IMR-90 (cell line): ENCODE measurements at places on chromosomes 5 and 9.

GRCh38 chr9:70525519-70525918 lies 111.1 kb upstream of the KLF9 start:
- H3K4me3 ChIP-seq, result no peak overlapping the region
- no peaks in the 10 kb centered on the region for H3K27me3 ChIP-seq
- DNase-seq, result peak; percentile 27
- peaks cover 3% of the 10 kb centered on the region; the same call in 1 of the 2 replicates for H3K4me1 ChIP-seq
- no peak overlapping the region for H3K27ac ChIP-seq
- no peaks in the 10 kb centered on the region for H3K36me3 ChIP-seq

DNA sequence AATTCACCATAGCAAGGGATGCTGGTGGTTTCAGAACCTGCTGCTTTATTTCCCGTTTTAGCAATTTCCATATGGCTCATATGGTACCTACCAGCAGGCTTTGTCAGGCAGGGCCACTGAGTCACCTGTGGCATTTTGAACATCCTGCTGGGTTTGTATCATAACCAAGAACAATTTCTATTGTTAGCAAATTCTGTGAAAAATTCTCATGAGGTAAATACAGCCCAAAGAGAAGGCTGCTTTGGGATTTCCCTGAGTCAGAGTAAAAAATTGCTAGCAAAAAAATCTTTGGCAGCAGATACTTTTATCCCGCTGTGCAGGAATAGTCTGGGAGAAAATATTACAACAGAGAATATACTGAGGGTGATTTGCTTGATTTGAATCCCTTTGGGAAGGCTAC lies 52.7 kb downstream of the PRR16 start:
- peaks cover 5% of the 10 kb centered on the region for H3K4me1 ChIP-seq
- peak; percentile 63 for DNase-seq
- no peaks in the 10 kb centered on the region for H3K36me3 ChIP-seq
- H3K27ac ChIP-seq, result peak overlapping the region; percentile 1; the same call in 1 of the 2 replicates
- H3K4me3 ChIP-seq, result no peak overlapping the region

DNA sequence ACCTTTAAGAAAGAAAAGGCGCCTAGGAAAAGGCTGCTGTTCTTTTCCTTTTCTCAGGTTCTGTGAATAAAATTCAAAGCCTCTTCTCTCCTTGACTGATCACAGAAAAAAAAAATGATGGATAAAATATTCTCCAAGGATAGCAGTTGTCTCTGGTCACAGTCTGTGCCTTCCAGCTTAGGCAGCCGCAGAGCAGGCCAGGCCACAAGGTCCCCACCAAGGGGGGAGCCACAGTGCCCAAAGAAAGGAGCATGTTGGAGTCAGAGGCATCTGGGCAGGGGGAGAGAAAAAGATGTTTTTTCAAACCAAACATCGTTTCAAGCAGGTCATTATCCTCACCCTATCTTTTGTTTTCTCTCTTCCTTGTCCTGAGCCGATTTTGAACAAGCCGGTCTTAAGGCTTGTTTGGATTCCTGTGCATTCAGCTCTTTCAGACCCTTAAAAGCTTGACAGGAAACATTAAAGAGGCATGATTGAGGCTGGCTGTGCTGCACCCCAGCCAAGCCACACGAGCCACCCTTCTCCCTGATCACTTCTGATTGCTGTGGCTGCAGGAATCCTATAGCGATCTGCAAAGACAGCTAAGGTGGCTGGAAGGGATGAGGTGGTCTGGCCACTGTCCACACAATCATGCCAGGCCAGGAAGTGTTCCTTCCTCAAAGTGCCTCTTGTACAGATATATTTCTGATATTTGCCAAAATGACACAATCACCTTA lies 284.6 kb upstream of the TLE4 start:
- no peak for DNase-seq
- no peak overlapping the region for H3K4me3 ChIP-seq
- H3K4me1 ChIP-seq, result no peaks in the 10 kb centered on the region

- DNase-seq, result peak; percentile 43
- H3K27ac ChIP-seq, result no peak overlapping the region
- H3K36me3 ChIP-seq, result no peaks in the 10 kb centered on the region
- no peaks in the 10 kb centered on the region for H3K4me1 ChIP-seq
- H3K4me3 ChIP-seq, result no peak overlapping the region
- H3K27me3 ChIP-seq, result peaks cover 6% of the 10 kb centered on the region
Measured at GRCh38 chr5:142053426-142054151, 40.8 kb upstream of the GNPDA1 start.

- H3K36me3 ChIP-seq, result no peaks in the 10 kb centered on the region
- no peak overlapping the region for H3K27ac ChIP-seq
- H3K4me1 ChIP-seq, result no peaks in the 10 kb centered on the region
- no peak overlapping the region for H3K4me3 ChIP-seq
- no peak for DNase-seq
Measured at GRCh38 chr9:112503170-112503569, 16.5 kb downstream of the KIAA1958 start.

- H3K27ac ChIP-seq, result no peak overlapping the region
- no peaks in the 10 kb centered on the region; the same call in 1 of the 2 replicates for H3K27me3 ChIP-seq
- H3K4me3 ChIP-seq, result no peak overlapping the region
Measured at GRCh38 chr5:53123702-53124101, 14.1 kb upstream of the MOCS2 start.

DNA sequence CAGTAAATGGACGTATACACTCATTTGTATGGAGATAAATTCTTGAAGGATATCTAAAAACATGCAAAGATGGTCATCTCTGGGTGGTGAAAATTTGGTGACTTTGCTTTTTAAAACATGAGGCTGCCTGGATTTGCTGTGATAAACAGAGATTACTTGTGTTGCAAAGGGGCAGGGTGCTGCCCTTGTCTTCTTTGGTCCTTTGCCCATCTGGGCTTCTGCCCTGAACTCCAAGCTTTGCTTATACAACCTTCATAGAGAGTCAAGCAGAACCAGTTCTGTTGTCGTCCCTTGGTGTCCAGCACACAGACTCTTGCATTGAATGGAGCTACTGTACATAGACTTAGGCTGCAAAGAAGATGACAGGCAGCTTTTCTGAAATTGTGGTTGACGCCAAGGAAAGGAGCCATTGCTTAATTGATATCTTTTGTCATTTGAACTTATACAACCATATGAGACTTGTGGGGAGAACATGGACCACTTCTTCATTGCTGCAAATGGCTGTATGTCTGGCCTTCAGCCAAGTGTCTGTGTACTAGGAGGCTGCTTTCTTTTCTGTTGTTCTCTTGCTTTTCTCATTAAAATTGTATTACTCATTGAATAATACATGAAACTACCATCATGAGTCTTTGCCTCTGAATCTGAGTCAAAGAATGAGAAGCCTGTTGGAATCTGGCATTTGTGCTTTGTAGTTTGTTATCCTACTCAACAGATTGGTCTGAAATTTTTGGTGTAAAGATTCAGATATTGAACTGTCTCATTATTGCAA lies 152.5 kb downstream of the DMRT2 start:
- H3K27me3 ChIP-seq, result no peaks in the 10 kb centered on the region
- H3K4me3 ChIP-seq, result no peak overlapping the region
- no peak overlapping the region for H3K27ac ChIP-seq
- no peaks in the 10 kb centered on the region for H3K36me3 ChIP-seq
- no peaks in the 10 kb centered on the region for H3K4me1 ChIP-seq
- no peak for DNase-seq

- no peak overlapping the region for H3K4me3 ChIP-seq
- H3K36me3 ChIP-seq, result no peaks in the 10 kb centered on the region
Measured at GRCh38 chr5:124790895-124791732, 44.7 kb upstream of the ZNF608 start.

DNA sequence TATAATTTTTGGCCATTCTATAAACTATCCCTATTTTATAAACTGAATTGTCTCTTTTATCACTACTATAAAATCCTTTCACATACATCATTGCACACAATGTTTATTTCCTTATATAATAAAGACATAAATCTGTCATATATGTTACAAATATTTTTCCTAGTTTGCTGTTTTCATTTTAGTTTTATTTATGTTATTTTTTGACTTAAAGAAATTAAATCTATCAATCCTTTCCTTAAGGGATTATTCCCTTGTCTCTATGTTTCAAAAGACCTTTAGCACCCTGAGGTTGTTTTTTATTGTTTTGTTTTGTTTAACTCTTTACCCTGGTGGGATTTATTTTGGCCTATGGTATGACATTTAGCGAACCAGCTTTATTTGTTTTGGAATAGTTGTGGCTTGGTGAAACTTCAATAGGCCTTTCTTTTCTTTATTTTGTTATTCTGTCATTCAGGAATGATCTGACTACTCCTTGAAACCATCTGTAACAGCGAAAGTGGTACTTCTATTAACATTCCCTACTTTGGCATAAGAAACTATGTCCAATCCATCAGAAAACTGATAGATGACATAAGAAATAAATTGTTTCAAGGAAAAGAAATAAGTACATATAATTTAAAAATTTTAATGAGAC lies 125.9 kb downstream of the CEP120 start:
- DNase-seq, result no peak
- H3K4me3 ChIP-seq, result no peak overlapping the region
- H3K4me1 ChIP-seq, result no peaks in the 10 kb centered on the region
- no peaks in the 10 kb centered on the region; the same call in 1 of the 2 replicates for H3K27me3 ChIP-seq
- no peaks in the 10 kb centered on the region for H3K36me3 ChIP-seq

DNA sequence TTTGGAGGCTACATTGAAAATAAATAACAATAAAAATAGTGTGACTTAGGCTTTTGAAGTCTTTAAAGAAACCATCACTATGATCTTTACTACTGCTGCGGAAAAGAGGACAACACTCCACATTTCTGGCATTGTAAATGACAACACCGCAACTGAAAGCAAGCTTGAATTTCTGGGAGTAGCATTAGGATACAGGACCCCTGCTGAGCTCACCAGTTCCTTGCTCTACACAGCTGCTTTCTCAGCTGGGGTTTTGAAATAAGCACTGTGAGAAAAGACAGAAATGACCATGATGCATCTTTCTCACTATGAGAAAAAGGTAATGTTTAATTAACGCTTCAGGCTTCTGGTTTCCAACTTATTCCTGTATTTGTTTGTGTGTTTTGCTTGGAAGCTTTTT lies 168.0 kb downstream of the TAF11L14 start:
- no peak overlapping the region for H3K27ac ChIP-seq
- DNase-seq, result no peak
- H3K4me1 ChIP-seq, result no peaks in the 10 kb centered on the region
- no peak overlapping the region for H3K4me3 ChIP-seq
- H3K36me3 ChIP-seq, result no peaks in the 10 kb centered on the region

DNA sequence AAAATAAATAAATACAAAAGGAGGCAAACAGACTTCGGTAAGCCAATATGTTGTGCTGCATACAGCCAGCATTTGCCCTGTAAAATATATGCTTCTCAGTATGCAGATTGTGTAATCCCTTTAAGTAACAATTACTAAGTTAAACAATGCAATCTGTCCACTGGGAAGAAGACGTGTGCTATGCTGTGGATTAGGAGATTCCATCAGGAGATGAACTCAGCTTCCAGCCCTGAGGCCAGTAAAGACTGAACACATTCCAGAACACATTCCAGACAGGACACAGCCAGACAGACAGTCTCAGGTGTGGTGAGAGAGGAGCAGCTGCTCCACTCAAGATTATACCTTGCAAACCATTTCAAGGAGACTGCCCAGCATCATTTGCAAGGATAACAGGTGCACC lies 97.8 kb downstream of the MPDZ start:
- H3K36me3 ChIP-seq, result no peaks in the 10 kb centered on the region
- H3K4me3 ChIP-seq, result no peak overlapping the region
- no peak overlapping the region for H3K27ac ChIP-seq
- H3K27me3 ChIP-seq, result no peaks in the 10 kb centered on the region
- peak; percentile 38 for DNase-seq

DNA sequence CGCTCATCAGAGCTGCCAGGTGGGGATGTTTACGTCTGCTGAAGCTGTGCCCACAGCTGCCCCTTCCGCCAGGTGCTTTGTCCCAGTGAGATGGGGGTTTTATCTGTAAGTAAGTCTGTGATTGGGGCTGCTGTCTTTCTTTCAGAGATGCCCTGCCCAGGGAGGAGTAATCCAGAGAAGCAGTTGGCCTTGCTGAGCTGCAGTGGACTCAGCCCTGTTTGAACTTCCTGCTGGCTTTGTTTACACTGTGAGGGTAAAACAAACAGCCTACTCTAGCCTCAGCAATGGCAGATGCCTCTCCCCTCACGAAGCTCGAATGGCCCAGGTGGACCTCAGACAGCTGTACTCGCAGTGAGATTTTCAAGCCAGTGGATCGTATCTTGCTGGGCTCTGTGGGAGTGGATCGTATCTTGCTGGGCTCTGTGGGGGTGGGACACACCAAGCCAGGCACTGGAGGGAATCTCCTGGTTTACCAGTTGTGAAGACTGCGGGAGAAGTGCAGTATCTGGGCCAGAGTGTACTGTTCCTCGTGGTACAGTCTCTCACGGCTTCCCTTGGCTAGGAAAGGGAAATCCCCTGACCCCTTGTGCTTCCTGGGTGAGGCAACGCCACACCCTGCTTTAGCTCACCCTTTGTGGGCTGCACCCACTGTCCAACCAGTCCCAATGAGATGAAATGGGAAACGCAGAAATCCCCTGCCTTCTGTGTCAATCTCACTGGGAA lies 530.1 kb upstream of the DMAC1 start:
- no peaks in the 10 kb centered on the region for H3K36me3 ChIP-seq
- H3K27me3 ChIP-seq, result no peaks in the 10 kb centered on the region
- no peak for DNase-seq
- no peak overlapping the region for H3K4me3 ChIP-seq

DNA sequence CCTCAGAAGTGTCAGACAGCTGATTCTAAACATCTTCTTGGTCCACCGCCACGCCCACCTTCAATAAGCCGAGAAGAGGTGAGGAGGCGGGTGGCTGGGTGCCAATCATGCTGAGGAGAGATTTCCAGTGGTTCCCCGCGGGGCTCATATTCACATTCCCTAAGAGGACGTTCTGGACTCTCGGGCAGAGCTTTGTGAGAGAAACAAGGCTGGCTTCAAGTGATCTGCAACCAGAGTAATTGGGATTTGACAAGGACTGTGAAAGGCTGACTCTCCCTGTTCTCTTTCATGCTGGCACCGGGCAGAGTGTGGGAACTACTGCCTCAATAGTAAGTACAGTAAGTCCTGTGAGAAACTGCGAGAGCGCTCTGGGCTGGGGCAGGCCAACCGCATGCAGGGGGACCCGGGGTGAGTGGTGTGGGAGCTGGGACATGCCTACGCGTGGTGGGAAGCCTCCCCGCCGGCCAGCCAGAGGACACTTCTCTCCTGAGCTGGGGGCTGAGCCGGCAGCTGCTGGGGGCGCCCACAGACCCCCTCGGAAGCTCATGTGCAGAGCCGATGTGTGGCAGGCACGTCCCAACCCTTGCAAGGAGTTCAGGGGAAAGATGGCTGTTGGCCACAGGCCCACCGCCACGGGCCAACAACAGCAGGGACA lies 110.9 kb downstream of the LIFR start:
- no peaks in the 10 kb centered on the region for H3K36me3 ChIP-seq
- no peak overlapping the region for H3K27ac ChIP-seq
- H3K4me1 ChIP-seq, result no peaks in the 10 kb centered on the region
- DNase-seq, result no peak
- H3K4me3 ChIP-seq, result no peak overlapping the region

GRCh38 chr5:93209476-93209875 lies 371.5 kb downstream of the NR2F1-AS1 start:
- H3K36me3 ChIP-seq, result no peaks in the 10 kb centered on the region
- peaks cover 2% of the 10 kb centered on the region; the same call in 1 of the 2 replicates for H3K4me1 ChIP-seq
- DNase-seq, result no peak
- no peaks in the 10 kb centered on the region for H3K27me3 ChIP-seq
- no peak overlapping the region for H3K27ac ChIP-seq
- H3K4me3 ChIP-seq, result no peak overlapping the region
